CD4-positive, alpha-beta T cell treated with Interleukin-4 for 4 hours (primary cell): ENCODE measurements at places on chromosomes 12 and 14.

- no peak for DNase-seq
Observed at GRCh38 chr12:112506513-112507166, 87.9 kb downstream of the PTPN11 start.

DNA sequence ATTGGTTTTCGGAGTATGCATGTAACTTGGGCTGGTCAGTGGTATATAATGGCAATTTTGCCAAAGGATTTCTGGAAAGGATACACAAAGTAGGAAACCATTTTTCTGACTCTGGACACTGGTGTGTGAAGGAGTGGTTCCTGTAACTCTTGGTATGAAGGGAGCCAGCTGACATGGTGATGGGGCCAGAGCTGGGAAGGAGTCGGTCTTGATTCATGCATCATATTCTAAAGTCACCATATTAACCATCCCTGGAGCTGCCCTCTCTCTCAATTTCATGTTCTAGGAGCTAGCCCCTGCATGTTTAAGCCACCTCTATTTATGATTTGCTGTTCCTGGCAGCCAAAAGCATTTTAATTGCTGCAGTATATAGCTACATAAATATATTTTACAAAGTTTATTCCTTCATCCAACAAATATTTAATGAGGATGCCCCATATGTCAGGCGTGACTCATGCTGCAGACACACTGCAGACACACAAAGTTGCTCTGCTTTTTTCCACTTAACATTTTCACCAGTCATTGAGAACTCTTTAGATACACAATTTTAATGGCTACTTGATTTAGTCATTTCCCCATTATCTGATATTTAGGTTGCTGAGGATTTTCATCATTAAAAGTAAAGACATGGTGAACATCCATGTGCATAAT is 78.7 kb upstream of the PSMC1 start:
- DNase-seq, result no peak

GRCh38 chr12:22299294-22299912 is 35.1 kb downstream of the ST8SIA1 start:
- DNase-seq, result no peak

DNA sequence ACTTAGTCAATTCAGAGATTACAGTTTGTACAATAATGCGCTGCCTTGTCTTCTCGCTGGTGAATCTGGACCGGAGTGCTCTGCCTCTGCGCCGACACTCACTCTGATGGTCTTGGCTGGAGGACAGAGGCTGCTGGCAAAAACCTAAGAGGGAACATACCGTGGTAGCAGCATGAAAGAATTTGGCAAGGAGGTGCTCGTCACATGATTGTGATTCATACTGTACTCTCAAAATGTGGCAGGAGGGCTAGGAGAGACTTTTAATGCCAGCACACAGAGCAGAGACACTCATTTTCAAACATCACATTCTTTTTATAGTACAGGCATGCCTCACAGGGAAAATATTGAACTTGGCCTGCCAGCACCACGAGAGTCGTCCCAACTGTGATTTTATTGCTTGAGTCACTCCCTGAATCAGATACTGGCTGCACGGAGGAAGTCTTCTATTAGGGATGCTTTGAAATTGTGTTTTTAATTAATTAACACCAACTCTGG is 67.8 kb downstream of the HMGA2 start:
- no peak for DNase-seq

DNA sequence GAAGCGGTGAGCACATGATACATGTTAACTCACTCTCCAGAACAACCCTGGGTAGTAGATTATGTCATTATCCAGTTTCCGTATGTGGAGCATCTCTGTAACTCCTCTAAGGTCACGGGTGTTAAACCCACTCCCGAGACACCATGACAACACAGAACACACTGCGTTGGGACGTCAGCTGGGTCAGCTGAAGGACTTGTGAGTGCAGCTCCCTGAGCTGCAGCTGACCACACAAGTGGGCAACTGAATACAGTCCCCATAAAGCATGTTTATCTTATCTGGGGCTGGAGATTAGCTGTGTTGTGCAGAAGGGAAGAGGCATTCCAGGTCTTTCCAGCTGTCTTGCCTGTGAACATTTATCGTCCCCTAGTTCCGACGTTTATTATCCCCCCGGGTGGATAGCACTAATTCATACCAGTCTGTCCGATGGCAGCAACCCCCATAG is 211.5 kb downstream of the CHST11 start:
- no peak for DNase-seq

DNA sequence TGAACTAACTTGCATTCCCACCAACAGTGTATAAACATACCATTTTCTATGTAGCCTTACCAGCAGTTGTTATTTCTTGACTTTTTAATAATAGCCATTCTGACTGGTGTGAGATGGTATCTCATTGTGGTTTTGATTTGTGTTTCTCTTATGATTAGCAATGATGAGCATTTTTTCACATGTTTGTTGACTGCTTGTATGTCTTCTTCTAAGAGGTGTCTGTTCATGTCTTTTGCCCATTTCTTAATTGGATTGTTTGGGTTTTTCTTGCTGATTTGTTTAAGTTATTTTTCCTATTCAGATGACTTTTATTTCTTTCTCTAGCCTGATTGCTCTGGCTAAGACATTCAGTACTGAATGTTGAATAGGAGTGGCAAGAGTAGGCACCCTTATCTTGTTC is 230.3 kb downstream of the DAD1 start:
- no peak for DNase-seq

- peak; percentile 22 for DNase-seq
Observed at GRCh38 chr14:53190938-53191337, 37.8 kb upstream of the DDHD1 start.

DNA sequence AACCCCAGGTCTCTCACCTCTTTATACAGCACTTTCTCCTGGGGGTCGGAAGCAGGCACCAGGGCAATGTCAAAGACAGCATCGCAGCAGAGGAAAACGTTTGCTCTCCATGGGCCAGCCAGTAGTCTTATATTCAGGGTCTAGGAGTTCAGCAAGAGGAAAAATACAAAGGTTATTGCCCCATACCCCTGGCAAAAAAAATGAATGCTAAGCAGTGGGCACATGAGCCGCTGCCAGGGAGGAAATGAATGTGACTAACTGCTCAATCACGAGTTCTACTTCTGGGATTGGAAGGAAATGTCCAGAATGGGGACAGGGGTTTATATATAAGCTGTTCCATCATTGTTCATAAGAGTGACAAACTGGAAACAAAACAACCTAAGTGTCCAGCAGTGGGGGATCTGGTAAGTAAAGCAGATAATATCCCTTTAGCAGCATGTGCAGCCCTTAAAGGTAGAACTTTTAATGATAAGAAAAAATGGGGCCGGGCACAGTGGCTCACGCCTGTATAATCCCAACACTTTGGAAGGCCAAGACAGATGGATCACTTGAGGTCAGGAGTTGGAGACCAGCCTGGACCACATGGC is 53.8 kb downstream of the PHETA1 start:
- DNase-seq, result no peak

GRCh38 chr14:21537090-21537424 is 10.9 kb upstream of the SALL2 start:
- no peak for DNase-seq

GRCh38 chr12:24496755-24497154 is 452.1 kb downstream of the BCAT1 start:
- DNase-seq, result no peak

DNA sequence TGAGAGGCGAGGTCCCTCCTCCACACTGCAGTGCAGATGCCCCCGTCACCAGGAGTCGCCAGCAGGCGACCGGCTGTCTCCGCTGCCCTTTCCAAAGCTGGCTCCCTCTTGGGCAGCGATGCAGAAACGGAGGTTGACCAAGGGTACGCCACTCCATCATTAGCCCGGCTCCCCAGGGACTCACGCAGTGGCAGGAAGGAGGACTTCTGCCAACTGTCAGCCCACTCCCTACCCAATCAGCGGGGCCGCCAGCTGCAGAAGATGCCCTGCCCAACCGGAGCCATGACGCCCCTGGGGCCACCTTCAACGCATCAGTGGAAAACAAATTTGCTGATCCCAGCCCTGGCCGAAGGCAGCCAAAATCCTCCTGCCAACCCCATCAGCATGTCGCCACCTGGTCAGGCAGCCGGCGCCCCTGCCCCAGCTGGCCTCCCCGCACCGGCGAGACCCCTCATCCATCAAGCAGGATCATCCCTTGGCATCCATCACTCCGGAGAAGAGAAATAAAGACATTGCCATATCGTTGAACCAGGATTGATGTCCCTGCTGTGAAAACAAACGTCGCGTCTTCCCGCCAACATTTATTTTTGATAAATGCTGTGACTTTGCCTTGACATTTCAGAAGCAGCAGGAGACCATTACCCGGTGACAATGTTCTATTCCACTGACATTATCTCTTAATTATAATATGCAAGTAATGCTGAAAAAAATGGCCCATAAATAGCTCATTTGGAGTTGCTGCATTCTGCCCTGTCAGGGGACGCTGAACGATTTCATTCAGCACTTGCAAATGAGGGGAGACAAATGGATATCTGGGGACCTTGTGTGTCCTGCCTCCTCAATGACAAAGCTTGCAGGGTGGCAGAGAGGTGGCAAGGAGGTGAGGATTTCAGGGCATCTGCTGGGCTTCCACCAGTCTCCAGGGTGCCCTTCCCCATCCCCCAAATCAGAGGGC is 105.1 kb downstream of the SCARB1 start:
- DNase-seq, result no peak

DNA sequence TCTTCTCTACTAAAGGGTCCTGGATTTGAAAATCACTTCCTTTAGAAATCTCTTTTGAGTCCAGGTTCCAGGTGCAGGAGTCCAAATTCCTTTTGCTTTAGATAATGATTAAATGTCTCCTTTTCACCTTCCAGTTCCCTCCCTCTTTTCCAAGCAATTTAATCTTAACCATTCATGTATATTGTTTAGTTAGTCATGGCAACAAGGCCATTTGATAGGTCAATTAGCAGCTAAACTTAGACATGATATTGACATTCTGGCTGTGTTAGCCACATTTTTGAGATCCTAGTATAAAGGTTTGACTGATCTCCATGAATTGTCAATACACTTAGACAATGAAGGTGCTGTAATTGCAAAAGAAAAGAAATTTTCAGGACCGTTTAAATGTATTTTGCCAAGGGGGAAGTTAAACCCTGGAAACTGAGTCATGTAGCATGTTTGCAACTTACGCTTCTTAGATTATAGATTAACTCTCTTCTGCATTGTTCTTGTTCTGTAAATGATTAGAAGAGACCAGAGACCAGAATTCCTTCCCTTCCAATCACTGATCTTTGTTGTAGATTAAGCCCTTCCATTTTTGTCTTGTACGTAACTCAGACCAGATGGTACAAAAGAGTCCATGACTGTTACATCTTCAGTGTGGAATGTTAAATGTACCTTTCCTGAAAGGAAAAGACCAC is 12.4 kb upstream of the C12orf75 start:
- DNase-seq, result no peak

DNA sequence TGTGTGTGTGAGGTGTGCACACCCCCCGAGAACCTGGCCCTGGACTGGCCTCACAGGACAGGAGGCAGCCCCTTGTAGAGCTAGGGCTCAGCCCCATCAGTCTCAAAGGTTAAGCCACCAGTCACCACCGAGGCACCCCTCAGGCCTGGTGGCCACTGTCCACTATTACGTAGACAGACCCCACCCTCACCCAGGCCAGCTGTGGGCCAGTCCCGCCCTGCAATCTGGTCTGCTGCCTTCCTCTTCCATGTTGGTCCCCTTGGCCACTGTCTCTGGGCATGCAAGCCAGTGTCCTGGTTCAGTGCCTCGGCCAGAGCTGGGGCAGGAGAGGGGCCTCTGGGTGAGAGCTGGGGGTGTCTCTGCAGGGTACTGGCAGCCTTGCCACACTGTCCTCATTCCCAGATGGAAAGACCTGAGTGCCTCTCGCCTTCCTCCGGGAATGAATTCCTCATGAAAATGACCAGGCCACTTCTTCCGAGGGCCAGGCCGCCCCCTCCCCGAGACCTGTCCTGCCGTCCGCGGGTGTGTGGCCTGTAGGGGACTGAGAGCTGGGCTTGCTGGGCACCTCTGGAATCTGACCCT is 897 bp upstream of the TEX22 start:
- no peak for DNase-seq

DNA sequence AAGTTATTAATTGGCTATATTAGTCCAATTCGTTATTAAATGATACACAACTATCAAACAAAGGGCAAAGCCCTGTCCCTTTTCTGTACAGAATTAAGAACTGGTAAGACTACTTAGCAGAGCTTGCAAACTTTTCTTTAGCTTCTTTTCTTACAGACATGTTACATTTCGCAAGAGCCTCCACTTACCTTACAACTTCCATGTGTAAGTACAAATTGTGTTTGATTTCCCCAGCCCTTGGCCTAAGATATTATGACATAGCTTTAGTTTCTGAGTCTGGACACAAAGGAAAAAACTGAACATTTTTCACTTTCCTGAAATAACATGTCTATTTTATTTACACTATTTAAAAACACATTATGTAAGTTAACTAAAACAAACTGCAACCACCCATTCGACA is 1.7 kb downstream of the ATF7 start:
- DNase-seq, result no peak

- no peak for DNase-seq
Observed at GRCh38 chr12:107057071-107057834, 36.1 kb downstream of the CRY1 start.

DNA sequence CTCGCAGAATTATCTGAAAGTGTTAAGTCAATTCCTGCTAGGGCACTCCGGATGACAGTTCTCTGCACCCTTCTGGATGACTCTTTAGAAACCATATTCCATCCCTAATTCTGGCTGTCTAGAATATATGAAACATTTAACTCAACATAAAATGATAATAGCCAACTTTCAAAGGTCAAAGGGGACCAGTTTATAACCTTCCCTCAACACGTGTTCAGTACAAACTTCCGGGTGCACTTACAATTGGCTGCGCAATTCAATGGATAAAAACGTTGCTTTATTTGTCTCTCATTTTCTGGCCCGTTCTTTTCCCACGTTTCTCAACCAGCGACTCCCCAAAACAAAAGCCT is 1.3 kb downstream of the SBNO1 start:
- DNase-seq, result peak; percentile 27

- no peak for DNase-seq
Observed at GRCh38 chr14:30354439-30354838, 204.5 kb upstream of the G2E3 start.

DNA sequence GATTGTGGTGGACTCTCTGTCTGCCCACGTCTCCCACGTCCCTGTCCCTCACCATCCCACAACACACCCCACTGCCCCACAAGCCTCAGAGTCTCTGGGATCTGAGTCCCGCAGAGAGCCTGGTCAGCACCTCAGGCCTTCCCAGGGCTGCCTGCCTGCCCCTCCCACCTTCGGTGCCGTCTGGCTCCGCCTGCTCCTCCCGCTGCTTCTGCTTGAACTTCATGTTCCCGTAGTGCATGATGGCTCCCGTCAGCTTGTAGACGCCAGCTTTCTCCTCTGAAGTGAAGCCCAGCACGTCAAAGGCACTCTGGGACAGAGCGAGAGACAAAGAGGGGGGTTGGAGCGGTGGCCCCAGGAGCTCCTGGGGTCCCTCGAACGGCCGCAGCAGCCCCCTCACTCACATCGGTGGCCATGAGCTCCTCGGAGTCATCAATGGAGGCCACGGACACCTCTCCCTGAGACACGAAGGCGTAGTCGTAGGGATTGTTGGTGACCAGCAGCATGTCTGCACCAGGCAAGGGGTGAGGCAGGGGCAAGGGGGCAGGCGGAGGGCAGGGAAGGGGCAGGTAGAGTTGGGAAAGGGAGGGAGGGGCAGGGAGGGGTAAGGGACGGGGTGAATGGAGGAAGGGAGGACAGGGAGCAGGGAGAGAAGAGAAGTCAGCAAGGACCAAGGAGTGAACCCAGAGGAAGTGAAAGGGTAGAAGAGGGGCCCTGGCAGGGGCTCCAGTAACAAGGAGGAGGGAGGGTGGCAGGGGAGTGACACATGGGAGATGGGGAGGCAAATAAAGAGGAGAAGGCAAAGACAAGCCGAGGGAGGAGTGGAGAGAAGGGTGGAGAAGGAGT is 5.6 kb downstream of the MYH6 start:
- no peak for DNase-seq

- no peak for DNase-seq
Observed at GRCh38 chr14:55582746-55583145, 2.7 kb downstream of the KTN1 start.
